ENCODE measurements at places on chromosomes 13 and 19.

DNA sequence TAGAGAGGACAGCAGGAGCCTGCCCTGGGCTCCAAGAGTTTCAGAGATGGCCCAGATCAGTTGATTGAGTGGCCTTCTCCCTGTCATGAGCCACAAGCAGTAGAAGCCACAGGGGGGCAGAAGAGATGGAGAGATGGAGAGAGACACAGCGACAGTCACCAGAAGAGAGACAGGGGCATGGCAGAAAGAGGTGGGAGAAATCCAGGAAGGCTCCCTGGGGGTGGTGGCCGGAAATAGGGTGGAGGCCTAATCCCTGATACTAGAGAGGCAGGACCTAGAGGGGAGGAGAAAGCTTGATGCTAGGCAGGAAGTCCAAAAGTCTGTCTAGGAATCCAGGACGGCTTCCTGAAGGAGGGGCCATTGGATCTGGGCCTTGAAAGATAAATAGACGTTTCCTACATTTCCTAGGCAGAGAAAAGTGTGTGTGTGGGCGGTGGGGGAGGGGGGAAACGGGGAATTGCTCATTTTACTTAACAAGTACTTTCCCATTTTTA lies 9.6 kb upstream of the TPM4 start:
- no peak for DNase-seq

GRCh38 chr19:3062165-3063105 lies at the start of gene TLE5:
TLE5 (minus strand) TSS chr19:3062495; CDS start chr19:3062200, 295 bp downstream.
- DNase-seq = peak; percentile 88

DNA sequence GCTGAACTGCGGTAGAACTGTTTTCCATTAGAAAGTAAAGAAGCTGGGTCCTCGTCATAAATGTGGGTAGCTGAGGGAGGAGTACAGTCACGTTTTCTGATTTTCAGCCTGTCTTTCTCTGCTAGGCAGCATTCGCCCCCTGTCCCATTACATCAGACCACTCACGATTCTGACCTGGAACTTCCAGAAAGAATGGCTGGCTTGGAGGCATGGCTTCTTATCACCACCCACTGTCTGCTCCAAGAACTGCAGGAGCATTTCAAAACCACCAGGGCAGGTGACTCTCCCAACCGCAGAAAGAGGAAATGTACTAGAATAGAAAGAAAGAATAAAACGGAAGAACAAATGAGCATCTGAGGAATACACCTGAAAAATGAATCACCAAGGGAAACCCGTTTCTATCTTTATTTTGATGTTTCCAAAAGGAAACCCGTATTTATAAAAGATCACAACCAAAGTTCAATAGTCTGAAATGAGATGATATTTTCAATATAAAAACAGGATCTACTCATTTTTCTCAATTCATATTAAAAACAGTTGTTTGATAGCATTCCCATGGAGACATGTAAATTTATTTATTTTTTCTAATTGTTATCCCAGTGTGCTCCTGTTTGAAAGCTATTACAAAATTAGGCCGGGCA lies 22.1 kb upstream of the POMP start:
- DNase-seq = peak; percentile 42

DNA sequence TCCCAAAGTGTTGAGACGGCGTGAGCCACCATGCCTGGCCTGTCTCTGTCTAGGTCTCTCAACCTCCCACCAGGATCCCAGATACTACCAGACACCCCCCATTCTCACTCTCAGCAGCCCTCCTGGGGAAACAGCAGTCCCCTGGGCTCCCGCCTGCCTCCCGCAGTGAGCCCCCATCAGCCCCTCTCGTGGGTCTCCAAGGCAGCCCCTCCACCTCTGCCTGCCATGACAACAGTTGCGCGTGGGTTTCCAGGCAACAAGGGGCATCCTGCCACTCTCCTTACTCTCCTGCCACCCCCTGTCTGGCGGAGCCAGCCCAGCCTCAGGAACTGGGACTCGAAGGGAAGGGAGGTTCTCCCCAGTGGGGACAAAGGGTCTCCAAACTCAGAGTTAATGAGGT lies 5.2 kb downstream of the LRRC4B start:
- no peak for DNase-seq

- DNase-seq = no peak
These were observed 42.6 kb upstream of the AMER2 start for GRCh38 chr13:25214491-25215252.

DNA sequence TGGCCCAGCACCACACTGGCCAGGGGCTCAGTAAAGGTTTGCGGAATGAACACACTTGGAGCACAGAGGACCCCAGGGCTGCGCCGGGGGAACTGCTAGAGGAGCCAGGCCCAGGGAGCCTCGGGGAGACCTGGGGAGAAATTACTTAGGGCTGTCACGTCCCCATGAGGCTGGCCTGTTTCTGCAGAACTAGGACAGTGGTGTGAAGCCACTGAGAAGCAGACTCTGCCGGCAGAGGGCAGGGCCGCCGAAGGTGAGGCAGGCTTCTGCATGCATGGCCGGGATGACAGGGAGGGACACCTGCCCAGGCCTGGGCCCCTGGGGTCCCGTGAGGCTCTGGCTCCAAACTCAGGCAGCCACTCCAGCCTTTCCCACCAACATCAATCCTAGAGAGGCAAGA lies 26.4 kb downstream of the ELAVL1 start:
- DNase-seq = peak; percentile 59

GRCh38 chr19:23709347-23709746 lies 22.3 kb upstream of the ZNF675 start:
- no peak for DNase-seq

- DNase-seq = no peak
These were observed 512.2 kb downstream of the DCT start for GRCh38 chr13:93967286-93967685.

GRCh38 chr19:11096210-11096841 lies 7.1 kb downstream of the LDLR start:
- no peak for DNase-seq

- no peak for DNase-seq
These were observed 696.2 kb upstream of the SLITRK5 start for GRCh38 chr13:86974995-86975328.

DNA sequence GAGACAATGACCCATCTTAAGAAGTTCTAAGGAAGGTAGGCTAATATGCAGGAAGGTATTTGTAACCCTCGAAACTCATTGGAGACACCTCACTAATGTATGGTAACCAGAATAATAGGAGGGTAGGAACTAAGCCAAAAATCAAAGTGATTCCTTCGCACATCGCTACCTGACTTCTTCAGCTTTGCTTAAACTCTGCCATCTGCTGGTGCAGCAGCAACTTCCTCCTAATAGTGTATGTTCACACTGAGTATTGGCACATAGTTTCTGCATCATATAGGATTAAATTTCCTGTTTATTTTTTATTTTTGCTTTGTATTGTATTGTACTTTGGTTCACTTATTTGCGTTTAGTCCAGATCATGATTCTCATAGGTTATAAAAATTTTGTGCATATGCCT lies 676.2 kb downstream of the GPC5 start:
- no peak for DNase-seq

GRCh38 chr13:88115976-88116375 lies 444.8 kb downstream of the SLITRK5 start:
- DNase-seq = no peak

DNA sequence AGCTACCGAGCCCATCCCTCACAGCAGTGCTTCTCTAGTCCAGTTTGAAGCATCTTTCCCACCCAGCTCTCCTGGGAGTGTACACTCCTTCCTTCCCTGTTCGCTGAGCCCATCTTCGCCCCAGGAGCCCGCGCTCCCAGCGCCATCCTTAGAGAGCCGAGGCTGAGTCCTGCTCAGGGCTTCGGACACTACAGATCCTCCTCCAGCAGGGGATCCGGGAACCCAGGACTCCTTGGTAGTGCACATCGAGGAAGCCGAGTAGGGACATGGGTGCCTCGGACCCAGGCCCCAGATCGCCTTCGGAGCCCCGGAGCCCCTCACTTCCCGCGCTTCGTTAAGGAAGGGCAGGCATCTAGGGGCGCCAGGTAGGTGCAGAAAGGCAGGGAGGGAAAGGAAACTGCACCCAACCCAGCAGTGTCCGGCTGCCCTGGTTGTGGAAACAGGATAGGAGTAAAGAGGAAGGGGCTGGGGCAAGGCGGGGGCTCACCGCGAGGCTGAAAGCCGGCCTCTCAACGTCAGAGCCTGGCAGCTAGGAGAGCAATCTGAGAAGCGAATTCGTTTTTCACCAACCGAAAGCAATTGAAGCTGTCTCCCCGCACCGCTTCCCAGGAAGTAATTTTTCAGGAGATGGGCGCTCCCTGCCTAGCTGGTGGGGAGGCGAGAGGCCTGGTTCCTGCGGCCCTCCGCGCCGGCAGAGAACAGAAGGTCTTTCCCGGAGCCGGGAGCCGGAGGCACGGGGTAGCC lies 1.0 kb downstream of the PDX1 start:
- peak; percentile 39 for DNase-seq

DNA sequence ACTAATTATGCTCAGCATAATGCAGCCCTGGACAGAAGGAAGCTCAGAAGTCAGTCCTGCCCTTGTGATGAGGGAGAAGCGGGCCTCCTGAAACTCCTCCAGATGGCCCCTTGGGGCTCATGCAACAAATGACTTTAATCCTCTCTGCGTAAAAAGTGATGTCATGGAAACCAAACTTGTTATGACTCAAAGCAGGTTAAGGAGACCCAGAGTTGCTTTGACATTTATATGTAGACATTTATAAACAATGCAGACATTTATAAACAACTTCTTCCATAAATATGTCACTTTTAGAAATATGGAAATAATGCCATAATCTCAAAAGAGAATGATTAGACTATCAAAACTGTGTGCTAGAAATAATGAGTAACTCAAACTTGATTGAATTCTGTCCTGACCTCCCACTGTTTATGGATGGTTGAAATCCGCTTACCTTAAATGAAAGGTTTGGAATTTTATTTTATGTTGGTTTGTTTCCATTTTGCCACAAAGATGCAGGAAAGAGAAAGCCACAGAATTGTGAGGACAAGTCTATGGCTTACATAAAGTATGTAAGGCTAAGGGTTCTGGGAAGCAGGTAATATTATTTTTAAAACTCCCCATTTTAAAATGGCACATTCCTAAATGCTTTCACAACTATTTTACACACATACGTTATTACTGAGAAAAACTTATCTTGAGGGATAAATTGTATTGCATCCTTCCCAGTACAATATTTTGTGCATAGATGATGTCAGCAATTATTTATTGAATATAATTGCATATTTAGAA lies 73.7 kb downstream of the CYSLTR2 start:
- no peak for DNase-seq
